ENCODE measurements at places on chromosomes 4 and X.

GRCh38 chr4:174080361-174080760, 203.1 kb downstream of the FBXO8 start:
- no peak for DNase-seq

GRCh38 chr4:87697272-87697671, 47.2 kb downstream of the DMP1 start:
- no peak for DNase-seq

DNA sequence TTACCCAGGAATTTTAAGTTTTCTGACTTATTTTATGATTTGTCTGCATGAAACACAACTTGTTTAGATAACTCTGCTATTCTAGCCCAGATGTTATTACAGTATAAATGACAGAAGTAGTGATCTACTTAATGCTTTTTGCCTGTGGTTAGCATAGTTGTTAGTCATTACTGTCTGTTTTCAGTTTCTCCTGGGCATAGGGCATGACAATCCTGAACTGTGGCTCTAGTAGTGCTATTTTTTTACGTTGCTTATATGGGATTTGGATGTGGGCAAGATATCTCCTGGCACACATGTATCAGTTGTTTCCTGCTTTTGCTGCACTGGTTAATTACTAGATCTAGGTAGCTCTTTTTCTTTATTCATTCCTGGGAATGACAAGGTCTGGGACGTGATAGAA, 1005.8 kb downstream of the PCDH18 start:
- no peak for DNase-seq

- DNase-seq = no peak
These were observed 3.6 kb downstream of the ANXA10 start for GRCh38 chr4:168095776-168096406.

DNA sequence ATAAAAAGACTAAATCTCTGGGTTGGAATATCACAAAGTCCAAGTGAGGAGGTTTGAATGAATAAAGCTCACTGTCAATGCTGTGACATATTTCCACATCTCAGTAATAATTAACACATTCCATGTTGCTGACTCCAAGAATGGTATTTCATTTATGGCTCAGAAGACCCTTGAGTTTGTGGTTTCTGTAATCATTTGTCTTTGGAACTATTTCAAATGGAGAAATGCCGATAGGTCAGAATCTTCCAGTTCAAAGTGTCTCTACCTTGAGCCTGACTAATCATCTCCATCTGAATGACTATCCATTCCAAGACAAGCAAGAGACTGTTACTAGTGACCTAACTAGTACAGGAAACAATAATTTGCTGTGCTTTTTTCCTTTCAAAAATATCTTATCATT, 24.2 kb upstream of the SLC2A9 start:
- no peak for DNase-seq

DNA sequence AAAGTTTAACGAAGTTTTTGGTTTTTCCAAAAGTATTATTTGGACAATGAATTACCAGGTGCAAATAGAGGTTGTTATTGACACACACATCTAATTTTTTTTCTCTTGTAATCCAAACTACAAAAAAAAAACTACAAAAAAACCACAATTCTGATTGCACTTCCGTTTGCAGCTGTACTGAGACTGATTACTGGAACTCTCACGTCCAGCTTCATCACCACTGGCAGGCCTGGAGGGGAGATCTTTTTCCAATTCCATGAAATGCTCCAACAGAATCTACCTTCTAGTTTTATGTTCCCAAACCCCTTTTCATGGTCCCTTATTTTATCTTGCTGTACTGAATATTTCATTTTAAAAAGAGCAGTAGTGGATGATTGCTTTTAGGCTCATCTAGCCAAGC, 1118.3 kb downstream of the C4orf33 start:
- no peak for DNase-seq

- peak; percentile 49 for DNase-seq
These were observed 555.9 kb upstream of the DIPK2B start for GRCh38 chrX:45756557-45756956.

GRCh38 chr4:102994803-102995202, 24.7 kb downstream of the SLC9B1 start:
- DNase-seq = no peak

GRCh38 chr4:163556650-163557391, 62.3 kb downstream of the TMA16 start:
- no peak for DNase-seq

DNA sequence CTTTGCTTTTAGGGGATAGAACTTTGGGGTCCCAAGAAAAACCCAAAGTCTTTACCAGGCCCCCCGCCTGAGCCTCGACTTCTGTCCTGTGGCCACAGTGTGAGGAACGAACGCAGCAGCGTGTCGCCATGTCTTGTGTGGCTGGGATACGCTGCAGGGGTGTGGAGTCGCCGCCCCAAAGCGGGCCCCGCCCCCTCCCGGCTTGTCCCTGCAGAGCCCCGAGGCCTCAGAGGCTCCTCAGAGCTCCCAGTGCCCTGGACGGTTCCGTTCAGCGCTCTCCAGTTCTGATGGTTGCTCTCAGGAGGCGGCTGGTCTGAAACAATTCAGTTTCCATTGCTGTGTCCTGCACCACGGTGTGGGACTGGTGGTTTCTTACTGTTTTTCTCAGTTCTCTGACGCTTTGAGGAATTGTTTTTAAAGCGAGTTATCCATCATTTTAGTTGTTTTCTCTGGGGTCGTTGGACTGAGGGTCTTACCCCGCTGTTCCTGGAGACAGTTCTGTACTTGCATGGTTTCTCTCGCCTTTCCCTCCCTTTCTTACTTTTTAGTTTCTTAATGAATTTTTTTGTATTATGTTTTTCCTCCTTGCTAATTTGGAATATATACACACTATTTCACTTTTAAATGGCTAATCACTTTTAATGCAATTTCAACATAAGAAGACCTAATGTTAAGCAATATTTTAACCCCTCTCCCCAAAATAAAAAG, 1.6 kb upstream of the IDUA start:
- DNase-seq = no peak

GRCh38 chr4:171742436-171742835, 70.8 kb upstream of the GALNTL6 start:
- DNase-seq = no peak

DNA sequence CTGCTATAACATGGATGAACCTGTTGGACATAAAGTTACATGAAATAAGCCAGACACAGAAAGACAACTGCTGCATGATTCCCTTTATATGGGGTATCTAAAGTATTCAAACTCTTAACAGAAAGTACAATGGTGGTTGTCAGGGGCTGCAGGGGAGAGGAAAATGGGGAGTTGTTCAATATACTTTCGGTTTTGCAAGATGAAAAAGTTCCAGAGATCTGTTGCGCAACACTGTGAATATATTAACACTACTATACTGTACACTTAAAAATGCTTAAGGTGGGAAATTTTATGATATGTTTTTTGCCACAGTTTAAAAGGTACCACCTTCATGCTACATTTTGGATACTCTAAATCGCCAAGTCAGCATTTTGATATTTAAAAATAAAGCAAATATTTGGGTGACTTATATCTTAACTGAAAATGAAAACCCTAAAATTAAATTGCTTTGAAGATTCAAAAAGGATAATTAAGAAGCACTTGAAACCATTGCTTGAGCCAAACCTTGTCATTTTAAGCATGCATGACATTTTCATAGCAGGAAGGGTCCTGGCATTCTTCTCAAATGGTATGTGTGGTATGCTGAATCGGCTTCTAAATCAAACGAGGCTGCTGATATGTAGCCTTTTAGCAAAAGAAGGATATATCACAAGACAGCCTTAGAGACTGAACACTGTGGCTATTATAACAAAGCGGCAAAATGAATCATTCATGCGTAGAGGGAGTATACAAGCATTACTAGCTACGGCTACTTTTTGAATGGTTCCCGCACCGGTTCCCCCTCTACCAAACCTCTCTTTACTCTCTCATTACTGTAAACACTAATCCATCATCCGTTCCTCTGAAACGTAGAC, 607.1 kb upstream of the DIPK2B start:
- DNase-seq = no peak

DNA sequence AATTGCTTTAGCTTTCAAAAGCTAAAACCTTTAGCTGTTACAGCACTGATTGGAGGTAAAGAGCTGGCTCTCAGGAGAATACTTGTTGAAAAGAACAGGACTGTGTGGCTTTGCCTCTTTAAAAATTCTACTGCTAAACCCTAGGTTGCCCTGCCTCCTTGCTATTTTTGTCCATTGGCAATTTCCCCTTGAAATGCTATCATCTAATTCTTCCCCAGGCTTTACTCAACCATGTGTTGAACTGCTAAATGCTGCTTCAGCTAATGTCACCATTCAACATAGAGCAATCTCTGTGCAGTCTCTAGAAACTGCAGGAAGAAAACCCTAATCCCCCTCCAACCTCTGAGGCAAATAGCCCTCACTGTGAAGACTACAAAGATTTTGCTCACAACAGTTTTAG, 203.7 kb upstream of the ARX start:
- DNase-seq = no peak

DNA sequence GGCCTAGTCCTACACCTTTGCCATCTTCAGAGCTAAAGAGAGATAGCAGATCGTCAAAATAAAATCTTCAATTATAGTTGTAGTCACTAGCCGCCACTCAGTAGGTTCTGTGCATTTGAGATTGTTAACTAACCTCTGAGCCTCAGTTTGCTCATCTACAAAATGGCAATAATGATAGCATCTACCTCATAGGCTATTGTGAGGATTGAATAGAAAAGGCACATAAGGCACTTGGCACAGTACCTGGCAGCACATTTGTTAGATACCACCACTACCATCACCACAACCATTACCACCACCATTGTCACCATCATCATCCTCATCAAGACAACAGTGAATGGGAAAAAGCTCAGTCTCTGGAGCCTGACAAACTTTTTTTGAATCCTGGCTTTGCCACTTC, 134.6 kb downstream of the AMMECR1 start:
- DNase-seq = no peak

DNA sequence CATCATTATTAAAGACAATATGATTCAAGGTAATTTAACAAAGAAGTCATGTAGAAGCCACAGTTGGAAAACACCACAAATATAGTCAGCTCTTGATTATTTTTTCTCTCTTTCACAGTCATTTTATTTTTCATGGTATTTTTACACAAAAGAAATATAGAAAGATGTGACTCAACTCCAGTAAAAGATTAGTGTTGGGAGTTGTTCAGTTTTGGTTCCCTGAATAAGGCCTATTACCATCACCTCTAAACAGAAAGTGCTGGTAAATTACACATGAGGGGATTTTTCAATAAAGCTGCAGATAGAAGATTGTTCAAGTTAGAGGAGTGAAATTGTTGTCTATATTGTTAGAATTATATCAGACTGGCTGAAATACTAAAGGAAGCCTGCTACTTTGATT, 107.0 kb downstream of the DDIT4L start:
- DNase-seq = no peak

DNA sequence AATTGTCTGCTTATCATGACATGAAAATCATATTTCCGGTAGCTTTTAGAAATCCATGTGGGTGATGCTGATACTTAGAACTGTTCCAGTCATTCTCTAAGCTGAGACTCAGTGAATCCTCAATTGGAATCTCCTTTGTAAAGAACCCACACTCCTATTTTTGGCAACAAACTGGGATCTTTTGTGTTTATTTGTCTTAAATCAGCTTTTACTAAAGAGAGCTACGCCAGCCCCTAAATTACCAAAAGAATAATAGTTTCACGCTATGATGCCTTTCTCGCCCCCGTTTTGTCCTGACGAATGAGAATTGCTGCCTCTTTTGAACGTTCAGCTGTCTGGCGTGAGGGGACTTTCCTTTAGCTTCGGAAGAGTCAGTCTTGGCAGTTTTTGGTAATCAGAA, 195.9 kb downstream of the SHOX start:
- DNase-seq = no peak

DNA sequence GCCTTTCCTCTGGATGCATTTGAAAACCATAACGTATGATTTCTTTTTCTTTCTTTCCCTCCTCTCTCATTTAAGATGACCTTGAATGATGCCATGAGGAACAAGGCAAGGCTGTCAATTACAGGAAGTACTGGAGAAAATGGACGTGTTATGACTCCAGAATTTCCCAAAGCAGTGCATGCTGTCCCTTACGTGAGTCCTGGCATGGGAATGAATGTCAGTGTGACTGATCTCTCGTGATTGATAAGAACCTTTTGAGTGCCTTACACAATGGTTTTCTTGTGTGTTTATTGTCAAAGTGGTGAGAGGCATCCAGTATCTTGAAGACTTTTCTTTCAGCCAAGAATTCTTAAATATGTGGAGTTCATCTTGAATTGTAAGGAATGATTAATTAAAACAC, 142.8 kb downstream of the GRIA2 start:
- DNase-seq = no peak

DNA sequence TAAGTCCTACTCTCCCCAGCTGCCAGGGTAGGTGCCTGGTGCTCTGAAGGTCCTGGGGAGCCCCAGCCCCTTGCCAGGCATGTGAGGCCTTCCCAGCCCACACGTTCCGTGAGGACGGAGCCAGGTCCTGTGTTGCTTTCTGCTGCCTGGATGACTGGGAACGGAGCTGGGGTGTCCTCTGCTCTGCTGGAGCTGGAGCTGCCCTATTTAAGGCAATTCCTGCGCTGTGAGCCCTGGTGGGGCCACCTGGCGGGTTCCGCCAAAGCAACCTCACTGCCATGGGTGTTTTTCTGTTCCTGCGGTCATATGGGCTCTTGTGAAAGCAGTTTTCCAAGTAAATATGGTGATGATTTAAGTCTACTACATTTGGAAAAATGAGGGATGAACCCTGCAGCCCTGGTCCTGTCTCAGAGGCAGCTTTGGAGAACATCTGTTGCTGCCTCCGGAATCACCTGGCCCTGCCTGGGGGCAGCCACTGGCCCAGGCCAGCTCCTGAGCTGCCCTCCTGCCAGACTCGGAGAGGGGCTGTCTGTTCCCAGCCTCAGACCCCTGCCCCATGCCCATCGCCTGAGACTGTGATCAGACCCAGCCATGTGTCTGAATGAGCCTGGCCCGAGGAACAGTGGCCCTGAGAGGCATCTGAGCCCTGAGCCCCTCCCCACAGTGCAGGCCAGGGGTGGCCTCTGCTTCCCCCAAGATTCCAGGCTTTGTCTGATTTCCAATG, 33.2 kb downstream of the FGFRL1 start:
- no peak for DNase-seq

DNA sequence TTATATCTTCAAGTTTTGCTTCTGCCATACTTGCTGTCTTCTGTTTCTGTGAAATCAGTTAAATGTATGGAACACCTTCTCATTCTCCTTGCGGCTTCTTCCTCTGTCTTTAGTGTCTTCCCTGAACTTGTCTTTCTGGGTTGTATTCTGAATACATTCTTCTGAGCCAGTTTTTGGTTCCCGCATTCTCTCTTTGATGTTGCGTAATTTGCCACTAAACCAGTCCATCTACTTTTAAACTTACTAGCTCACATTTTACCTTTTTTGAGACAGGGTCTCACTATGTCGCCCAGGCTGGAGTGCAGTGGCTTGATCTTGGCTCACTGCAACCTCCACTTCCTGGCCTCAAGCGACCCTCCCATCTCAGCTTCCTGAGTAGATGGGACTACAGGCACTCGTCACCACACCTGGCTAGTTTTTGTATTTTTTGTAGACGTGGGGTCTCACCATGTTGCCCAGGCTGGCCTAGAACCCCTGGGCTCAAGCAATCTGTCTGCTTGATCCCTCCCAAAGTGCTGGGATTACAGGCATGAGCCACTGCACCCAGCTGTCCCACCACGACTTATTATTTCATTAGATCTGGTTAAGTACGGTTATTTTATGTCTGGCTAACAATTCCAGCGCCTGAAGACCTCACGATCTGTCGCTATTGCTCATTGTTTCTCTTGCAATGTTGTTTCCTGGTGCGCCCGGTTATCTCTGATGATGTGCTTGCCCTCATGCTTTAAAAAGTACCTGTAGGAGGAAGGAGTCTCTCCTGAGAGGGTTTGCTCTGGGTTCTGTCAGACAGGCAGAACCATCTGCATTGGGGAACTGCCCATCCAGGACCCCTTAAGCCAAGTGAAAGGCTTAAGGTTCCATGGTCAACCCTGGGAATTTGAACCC, 9.8 kb upstream of the FAM3A start:
- DNase-seq = no peak

GRCh38 chr4:98249831-98250230, 11.4 kb upstream of the RAP1GDS1 start:
- DNase-seq = no peak

Data from NCI-H2029 (cell line).